ENCODE measurements at places on chromosomes 4 and X. TPM values are rescaled to one million over a fixed set of nuclear protein-coding genes. Genes with fewer than 3 reads are reported as not detected.

GPRASP1 gene
- total RNA-seq = 1.9 TPM

CNKSR2 gene
- 40.9 TPM for total RNA-seq

EPGN gene
- not detected for total RNA-seq

ARHGAP36 gene
- not detected for total RNA-seq

VCX gene
- total RNA-seq = not detected

ADH1A gene
- not detected for total RNA-seq

MGAT4D gene
- not detected for total RNA-seq

USP17L28 gene
- not detected for total RNA-seq

MPC1L gene
- total RNA-seq = not detected

DNA sequence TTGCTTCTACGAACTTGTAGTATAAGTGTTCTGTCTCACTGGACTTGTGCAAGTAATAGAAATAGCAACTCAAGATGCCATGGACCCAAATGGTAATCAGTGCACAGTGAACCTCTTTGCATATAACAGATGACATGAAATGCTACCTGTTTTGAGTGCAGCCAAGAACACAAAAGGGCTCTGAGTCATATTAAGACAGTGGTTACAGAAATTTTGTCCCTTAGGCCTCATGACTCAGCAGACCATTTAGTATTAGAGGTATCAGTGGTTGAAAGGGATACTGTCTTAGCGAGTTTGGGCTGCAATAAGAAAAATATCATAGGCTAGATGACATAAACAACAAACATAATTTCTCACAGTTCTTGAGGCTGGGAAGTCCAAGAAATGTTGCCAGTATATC is 502.9 kb upstream of the PCDH10 start:
- no peaks in the 10 kb centered on the region for H3K27me3 ChIP-seq
- no peaks in the 10 kb centered on the region for H3K36me3 ChIP-seq
- H3K4me3 ChIP-seq = no peak overlapping the region
- no peak overlapping the region for H3K27ac ChIP-seq
- DNase-seq = no peak
- peaks cover 3% of the 10 kb centered on the region for H3K4me1 ChIP-seq

GRCh38 chrX:38991656-38992440 is 190.6 kb downstream of the MID1IP1 start:
- H3K4me3 ChIP-seq = no peak overlapping the region
- no peaks in the 10 kb centered on the region for H3K36me3 ChIP-seq
- H3K4me1 ChIP-seq = no peaks in the 10 kb centered on the region
- H3K27ac ChIP-seq = no peak overlapping the region

- no peaks in the 10 kb centered on the region for H3K4me1 ChIP-seq
- H3K4me3 ChIP-seq = no peak overlapping the region
- H3K36me3 ChIP-seq = no peaks in the 10 kb centered on the region
- no peak for DNase-seq
These were observed 141.2 kb downstream of the PDGFC start for GRCh38 chr4:156830351-156830750.

- H3K36me3 ChIP-seq = no peaks in the 10 kb centered on the region
- H3K27me3 ChIP-seq = no peaks in the 10 kb centered on the region
- no peak for DNase-seq
These were observed 13.8 kb upstream of the SH3TC1 start for GRCh38 chr4:8185295-8185694.

DNA sequence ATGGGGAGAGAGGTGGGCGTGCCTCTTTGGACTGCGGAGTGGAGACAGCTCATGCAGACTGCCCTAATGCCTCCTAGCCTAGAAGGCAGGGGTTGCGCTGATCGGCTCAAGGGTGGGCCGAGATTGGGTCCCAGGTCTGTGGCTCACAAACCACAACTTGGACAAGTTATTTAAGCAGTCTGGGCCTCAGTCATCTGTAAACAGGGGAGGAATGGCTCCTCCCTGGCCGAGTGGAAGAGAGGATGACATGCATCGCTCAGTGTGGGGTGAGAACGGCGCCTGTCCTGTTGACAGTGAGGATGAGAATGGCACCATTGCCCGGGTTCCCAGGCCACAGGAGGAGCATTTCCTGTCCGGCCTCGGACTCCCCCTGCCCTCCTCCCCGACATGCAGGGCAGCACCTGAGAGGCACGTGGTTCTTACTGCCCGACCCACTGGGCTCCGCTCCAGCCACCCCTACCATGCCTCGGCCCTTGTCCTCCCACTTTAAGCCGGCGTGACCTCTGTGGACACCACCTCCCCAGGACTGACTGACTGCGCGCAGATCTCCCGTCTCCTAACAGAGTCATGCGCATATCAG is 40.3 kb upstream of the GRPEL1 start:
- H3K27me3 ChIP-seq = peaks cover 10% of the 10 kb centered on the region
- H3K36me3 ChIP-seq = no peaks in the 10 kb centered on the region
- no peak overlapping the region for H3K4me3 ChIP-seq
- no peak for DNase-seq
- H3K27ac ChIP-seq = no peak overlapping the region

GRCh38 chr4:53531585-53532224 is 59.6 kb downstream of the LNX1 start:
- H3K27me3 ChIP-seq = no peaks in the 10 kb centered on the region
- peaks cover 23% of the 10 kb centered on the region for H3K4me1 ChIP-seq
- no peak overlapping the region for H3K4me3 ChIP-seq
- no peak overlapping the region for H3K27ac ChIP-seq
- no peaks in the 10 kb centered on the region for H3K36me3 ChIP-seq

- DNase-seq = no peak
- no peak overlapping the region for H3K27ac ChIP-seq
- no peaks in the 10 kb centered on the region for H3K4me1 ChIP-seq
- H3K4me3 ChIP-seq = no peak overlapping the region
- H3K27me3 ChIP-seq = no peaks in the 10 kb centered on the region
These were observed 155.7 kb downstream of the RAP1GDS1 start for GRCh38 chr4:98416844-98417243.

DNA sequence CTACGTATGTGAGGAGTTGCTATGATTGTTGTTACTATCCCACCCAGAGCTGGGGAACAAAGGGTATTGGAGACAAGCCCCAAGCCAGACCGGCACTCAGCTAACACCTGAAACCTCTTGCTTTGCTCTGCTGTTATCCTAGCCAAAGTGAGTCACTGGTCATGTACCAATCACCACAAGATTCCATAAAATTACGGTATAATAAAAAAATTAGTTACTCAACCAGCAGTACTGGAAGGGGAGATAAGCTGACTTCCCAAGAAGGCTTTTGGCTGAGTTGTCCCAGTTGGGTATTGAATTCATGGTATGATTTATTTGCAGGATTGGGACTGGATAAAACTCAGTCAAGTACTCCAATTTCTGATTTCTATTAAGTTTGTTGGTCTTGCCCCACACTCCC is 5.3 kb downstream of the EDA2R start:
- no peaks in the 10 kb centered on the region for H3K36me3 ChIP-seq
- H3K27me3 ChIP-seq = no peaks in the 10 kb centered on the region
- H3K4me3 ChIP-seq = no peak overlapping the region
- no peak for DNase-seq
- no peak overlapping the region for H3K27ac ChIP-seq

- no peaks in the 10 kb centered on the region for H3K4me1 ChIP-seq
- no peak overlapping the region for H3K27ac ChIP-seq
- DNase-seq = no peak
- no peaks in the 10 kb centered on the region for H3K27me3 ChIP-seq
These were observed 49.5 kb downstream of the CAMK2D start for GRCh38 chr4:113711883-113712662.

DNA sequence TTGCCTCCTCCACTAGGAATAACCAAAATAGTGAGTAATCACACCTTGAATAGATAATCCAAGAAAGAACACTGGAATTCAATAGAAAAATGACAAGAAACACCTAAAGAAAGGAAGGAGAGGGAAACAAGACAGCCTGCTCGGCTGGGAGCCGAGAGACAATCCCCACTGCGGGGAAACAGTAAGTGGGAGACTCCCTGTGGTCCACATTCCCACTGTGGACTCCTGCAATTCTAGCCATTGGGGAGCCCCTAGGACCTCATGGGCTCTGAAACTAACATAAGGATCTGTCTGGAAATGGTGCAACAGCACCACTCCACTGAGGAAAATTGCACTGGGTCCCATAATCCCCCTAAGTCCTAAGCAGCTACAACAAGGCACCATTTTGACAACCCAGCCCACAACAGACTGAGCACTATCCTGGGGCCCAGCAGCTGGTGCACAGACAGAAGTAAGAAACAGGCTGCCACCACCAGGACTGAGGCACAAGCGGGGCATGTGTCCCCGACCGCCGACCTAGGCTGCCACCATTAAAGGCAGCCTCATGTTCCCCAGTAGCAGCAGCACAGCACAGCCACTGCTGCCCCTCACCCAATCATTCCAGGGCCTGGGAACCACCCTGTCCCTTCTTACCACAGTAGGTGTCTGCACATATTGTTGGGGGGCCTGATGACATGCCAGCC is 14.2 kb downstream of the LRBA start:
- H3K4me3 ChIP-seq = no peak overlapping the region
- no peaks in the 10 kb centered on the region for H3K27me3 ChIP-seq
- no peaks in the 10 kb centered on the region for H3K36me3 ChIP-seq

DNA sequence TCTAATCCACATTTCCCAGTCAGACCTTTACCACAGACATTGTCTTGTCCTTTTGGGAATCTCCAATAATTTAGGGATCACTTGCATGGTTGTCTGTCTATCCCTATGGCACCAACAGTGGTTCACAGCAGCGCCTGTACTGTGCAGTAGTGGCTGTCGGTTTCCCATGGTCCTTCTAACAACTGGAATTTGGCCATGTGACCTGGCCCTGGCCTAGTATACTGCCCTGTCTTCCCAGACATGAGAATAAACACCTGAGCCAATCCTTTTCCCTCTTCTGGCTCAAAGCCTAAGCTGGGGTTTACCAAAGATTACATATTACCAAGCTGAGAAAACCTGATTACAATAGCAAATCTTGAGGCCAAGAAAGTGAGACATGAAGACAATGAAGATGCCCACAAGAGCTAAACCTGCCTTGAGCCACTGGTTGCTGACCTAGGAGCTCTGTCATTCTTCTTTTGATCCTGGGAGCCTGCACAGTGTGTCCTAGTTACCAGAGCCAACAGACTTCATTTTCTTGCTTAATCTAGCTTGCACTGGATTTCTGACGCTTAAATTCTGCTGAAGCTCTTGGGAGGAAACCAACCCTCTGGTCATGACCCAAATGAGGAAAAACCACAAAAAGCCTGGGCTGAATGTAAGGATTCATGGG is 92.1 kb downstream of the SCD5 start:
- no peak overlapping the region for H3K27ac ChIP-seq
- peaks cover 7% of the 10 kb centered on the region for H3K4me1 ChIP-seq
- no peak for DNase-seq

GRCh38 chr4:147950841-147951240 is 219.0 kb downstream of the ARHGAP10 start:
- H3K4me1 ChIP-seq = peaks cover 11% of the 10 kb centered on the region
- DNase-seq = no peak
- no peaks in the 10 kb centered on the region for H3K27me3 ChIP-seq
- H3K36me3 ChIP-seq = no peaks in the 10 kb centered on the region
- H3K27ac ChIP-seq = no peak overlapping the region

- no peak overlapping the region for H3K27ac ChIP-seq
- H3K4me1 ChIP-seq = no peaks in the 10 kb centered on the region
- no peak overlapping the region for H3K4me3 ChIP-seq
- DNase-seq = no peak
- no peaks in the 10 kb centered on the region for H3K27me3 ChIP-seq
- H3K36me3 ChIP-seq = no peaks in the 10 kb centered on the region
These were observed 6.8 kb downstream of the GABRA3 start for GRCh38 chrX:152444338-152444737.

DNA sequence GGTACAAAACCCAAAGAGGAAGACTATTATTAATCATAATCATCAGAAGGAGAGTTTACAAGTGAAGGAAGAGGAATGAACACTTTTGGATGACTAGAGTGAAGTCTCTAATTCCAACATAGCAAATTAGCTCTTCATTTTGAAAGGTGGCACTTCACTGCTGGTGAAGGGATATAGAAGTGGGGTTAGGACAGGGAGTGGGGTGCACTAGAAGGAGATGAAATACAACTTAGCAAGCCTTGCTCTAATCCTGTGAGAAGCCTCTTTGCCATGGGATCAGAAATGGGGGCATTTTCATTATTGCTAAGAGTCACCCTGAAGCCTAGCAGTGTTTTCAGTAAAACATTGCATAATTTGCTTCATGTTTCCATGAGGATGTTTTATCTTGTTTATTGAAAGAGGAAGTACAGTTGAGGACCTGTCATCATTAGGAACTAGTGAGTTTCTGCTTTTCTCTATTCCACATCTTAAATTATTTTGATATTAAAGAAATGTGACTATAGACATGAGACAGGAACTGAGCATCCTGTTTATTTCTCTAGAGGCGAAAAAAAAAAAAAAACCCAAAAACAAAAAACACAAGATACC is 9.3 kb upstream of the GRPR start:
- H3K4me1 ChIP-seq = no peaks in the 10 kb centered on the region
- H3K36me3 ChIP-seq = no peaks in the 10 kb centered on the region
- DNase-seq = no peak
- no peaks in the 10 kb centered on the region for H3K27me3 ChIP-seq
- H3K4me3 ChIP-seq = no peak overlapping the region

GRCh38 chr4:126611900-126612299 is 1020.9 kb upstream of the INTU start:
- H3K27me3 ChIP-seq = no peaks in the 10 kb centered on the region
- DNase-seq = no peak
- H3K36me3 ChIP-seq = no peaks in the 10 kb centered on the region
- no peak overlapping the region for H3K27ac ChIP-seq
- H3K4me1 ChIP-seq = peaks cover 12% of the 10 kb centered on the region
- no peak overlapping the region for H3K4me3 ChIP-seq

- H3K36me3 ChIP-seq = no peaks in the 10 kb centered on the region
- no peak overlapping the region for H3K27ac ChIP-seq
- H3K4me1 ChIP-seq = peaks cover 9% of the 10 kb centered on the region
- no peaks in the 10 kb centered on the region for H3K27me3 ChIP-seq
These were observed 366.5 kb downstream of the FAT4 start for GRCh38 chr4:125681240-125681639.

GRCh38 chrX:18146954-18147353 is 73.7 kb downstream of the BEND2 start:
- no peaks in the 10 kb centered on the region for H3K36me3 ChIP-seq
- no peaks in the 10 kb centered on the region for H3K4me1 ChIP-seq
- H3K4me3 ChIP-seq = no peak overlapping the region
- no peaks in the 10 kb centered on the region for H3K27me3 ChIP-seq

DNA sequence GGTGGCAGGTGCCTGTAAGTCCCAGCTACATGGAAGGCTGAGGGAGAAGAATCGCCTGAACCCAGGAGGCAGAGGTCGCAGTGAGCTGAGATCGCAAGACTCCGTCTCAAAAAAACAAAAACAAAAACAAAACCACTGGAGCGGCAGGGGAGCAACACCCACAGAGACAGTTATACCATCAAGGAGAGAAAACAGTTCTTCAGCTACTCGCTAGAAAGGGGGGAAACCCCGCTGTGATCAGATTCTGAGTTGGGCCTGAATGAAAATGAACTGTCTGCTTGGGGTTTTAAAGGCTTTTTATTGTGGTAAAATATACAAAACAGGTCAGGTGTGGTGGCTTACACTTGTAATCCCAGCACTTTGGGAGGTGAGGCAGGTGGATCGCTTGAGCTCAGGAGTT is 16.8 kb upstream of the IRAK1 start:
- H3K4me1 ChIP-seq = peaks cover 11% of the 10 kb centered on the region
- H3K27me3 ChIP-seq = no peaks in the 10 kb centered on the region
- no peaks in the 10 kb centered on the region for H3K36me3 ChIP-seq
- peak; percentile 55 for DNase-seq
- 0 out of 2 replicates have a peak overlapping the region, but pooled peaks have one; percentile 55 for H3K27ac ChIP-seq

Measured in GM23338 (cell line).